ENCODE measurements at places on chromosomes 7 and 10. TPM values are rescaled to one million over a fixed set of nuclear protein-coding genes. Genes with fewer than 3 reads are reported as not detected.

Gene NKX1-2
- 3.3 TPM for total RNA-seq

Gene TWIST1
- total RNA-seq = 10.3 TPM

Gene TYSND1
- 33.9 TPM for total RNA-seq

Gene RPA3
- total RNA-seq = 35.2 TPM

Gene TUBAL3
- total RNA-seq = not detected

Gene ACTL6B
- not detected for total RNA-seq

Gene UBTD1
- 33.6 TPM for total RNA-seq

Gene ARMH3
- 25.7 TPM for total RNA-seq

Gene ATRNL1
- 1.4 TPM for total RNA-seq

Gene RPEL1
- not detected for total RNA-seq

Gene CCNJ
- 4.1 TPM for total RNA-seq

Gene NUTM2A
- 2.9 TPM for total RNA-seq

Gene ZNF488
- total RNA-seq = 3.3 TPM

Gene CLRN3
- not detected for total RNA-seq

Gene CHST15
- total RNA-seq = 23.8 TPM

Gene AZGP1
- total RNA-seq = 630 TPM

Gene DGKI
- 1.8 TPM for total RNA-seq

Gene TBX20
- total RNA-seq = not detected

Gene PNLIPRP3
- total RNA-seq = 50.2 TPM

Gene GRIFIN
- not detected for total RNA-seq

Gene KAZALD1
- 3.3 TPM for total RNA-seq

Gene ASZ1
- total RNA-seq = not detected

Gene CLEC2L
- total RNA-seq = not detected

Gene AGAP4
- 8.4 TPM for total RNA-seq

Gene TAS2R3
- 1.3 TPM for total RNA-seq

Gene TMEM213
- total RNA-seq = 18.1 TPM

Gene HHEX
- 2.1 TPM for total RNA-seq

Gene KCND2
- total RNA-seq = not detected

Gene LRMDA
- not detected for total RNA-seq

Gene AP5Z1
- total RNA-seq = 26.2 TPM

Gene FAM170B
- total RNA-seq = not detected

Gene CALHM1
- total RNA-seq = not detected

Gene NPY
- total RNA-seq = not detected

Gene APBB1IP
- 1.6 TPM for total RNA-seq

Gene COL1A2
- total RNA-seq = 70.9 TPM

Data from suprapubic skin (tissue), 4 donors.